Activated CD4-positive, alpha-beta T cell treated with anti-CD3 and anti-CD28 coated beads, Interleukin-2, amount 50 U/mL, for 48 hours (primary cell): ENCODE measurements at places on chromosomes 4 and X.

DNA sequence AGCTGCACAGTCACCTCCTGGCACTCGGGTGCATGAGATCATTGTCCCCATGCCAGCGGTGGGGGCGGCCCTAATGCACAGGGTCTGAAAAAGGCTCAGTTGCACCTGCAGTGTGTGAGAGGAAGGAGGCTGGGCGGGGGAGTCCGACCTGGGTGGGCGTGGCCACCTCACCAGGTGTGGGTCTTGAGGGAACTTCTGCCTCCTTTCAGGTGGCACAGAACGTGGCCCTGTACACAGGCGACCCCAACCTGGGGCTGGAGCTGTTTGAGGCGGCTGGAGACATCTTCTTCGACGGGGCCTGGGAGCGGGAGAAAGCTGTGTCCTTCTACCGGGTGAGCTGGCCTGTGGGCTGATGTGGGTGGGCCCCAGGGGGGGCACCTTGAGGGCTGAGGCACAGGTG, 34.3 kb upstream of the HTRA3 start:
- no peak for DNase-seq

DNA sequence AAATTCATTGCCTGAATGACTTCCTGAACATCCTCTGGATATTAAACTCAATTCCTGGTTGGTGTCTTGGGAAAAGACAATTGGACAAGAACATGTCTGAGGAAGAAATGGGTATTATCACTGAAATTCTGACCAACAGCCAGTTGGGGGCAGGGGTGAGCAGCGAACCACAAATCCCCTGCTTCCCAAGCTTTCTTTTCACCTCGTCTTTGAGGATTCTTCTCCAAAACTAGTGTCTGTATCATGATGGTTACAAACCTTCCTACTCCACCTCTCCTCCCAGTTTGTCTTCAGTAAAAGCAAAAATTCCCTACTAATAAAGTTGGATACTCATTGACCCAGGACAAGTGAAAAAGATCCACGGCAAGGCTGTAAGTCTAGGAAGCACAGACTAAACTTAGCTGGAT, 48.3 kb upstream of the WDR1 start:
- DNase-seq: peak; percentile 34

GRCh38 chr4:108644237-108644636, 6.2 kb upstream of the OSTC start:
- no peak for DNase-seq

- no peak for DNase-seq
Measured at GRCh38 chr4:181618896-181619295, 624.3 kb upstream of the TENM3 start.

DNA sequence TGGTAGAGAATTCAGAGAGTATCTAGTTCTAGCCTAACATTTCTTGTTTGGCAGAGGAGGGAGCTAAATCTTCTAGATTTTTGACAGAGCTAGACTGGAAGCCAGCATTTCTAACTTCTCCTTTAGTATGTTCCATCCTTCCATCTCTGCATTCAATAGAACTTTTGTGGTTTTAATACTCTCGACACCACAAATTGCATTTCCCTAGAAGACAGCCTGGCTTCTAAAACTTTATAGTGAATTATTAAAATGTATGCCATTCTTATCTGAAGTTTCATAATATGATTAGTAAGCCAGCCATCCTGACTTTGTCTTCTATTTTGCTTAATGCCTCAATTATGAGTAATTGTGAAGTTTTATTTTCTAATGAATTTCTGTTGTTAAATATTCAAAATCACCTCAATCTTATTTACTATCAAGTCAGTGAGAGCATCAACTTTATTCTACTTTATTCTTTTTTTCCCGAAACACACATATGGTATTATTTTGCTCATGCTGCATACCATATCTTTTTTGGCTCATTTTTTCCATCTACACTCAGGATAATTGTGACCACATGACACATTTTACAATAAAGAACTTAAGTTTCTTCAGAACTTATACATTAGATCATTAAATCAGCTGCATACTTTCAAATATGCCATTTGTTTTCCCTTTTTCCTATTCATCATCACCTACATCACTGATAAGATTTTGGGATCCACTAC, 30.2 kb downstream of the EDNRA start:
- DNase-seq: no peak

DNA sequence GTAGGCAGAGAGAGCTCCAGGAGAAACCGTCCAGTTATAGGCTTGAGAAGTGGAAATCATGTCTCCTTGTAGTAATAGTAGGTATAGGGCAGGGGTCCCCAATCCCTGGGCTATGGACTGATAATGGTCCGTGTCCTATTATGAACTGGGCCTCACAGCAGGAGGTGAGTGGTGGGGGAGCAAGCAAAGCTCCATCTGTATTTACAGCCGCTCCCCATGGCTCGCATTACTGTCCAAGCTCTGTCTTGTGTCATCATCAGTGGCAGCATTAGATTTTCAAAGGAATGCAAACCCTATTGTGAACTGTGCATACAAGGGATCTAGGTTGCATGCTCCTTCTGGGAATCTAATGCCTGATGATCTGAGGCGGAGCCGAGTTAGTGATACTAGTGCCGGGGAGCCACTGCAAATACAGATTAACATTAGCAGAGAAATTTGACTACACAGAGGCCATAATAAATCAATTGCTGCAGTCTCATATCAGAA, 67.6 kb downstream of the MRPL1 start:
- DNase-seq: no peak

GRCh38 chr4:106369456-106370060, 980 bp upstream of the GIMD1 start:
- DNase-seq: peak; percentile 7

DNA sequence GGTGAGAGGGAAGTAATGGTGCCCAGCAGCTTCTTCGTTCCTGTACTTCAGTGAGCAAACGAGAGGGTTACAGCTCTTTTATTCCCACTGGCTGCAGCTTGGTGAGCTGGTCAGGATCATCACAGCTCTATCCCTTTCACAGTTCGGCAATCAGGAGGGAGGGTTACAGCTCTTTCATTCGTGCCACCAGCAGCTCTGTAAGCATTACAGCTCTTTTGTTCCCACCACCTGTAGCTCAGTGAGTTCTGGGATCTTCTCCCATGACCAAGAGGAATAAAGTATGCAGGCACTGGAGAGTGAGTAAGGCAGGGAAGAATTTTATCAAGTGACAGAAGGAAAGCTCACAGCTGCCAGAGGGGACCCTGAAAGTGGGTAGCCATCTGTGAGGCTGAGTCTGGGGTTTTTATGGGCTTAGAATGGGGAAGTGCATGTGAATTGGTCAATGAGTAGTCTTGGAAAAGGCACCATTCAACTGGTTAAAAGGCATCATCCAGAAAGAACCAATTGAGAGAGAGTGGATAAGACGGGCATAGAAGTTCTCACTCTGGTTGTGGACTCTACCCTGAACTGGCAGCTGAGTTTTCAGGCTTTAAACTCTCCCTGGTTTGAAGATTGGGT, 123.7 kb downstream of the COX18 start:
- no peak for DNase-seq

DNA sequence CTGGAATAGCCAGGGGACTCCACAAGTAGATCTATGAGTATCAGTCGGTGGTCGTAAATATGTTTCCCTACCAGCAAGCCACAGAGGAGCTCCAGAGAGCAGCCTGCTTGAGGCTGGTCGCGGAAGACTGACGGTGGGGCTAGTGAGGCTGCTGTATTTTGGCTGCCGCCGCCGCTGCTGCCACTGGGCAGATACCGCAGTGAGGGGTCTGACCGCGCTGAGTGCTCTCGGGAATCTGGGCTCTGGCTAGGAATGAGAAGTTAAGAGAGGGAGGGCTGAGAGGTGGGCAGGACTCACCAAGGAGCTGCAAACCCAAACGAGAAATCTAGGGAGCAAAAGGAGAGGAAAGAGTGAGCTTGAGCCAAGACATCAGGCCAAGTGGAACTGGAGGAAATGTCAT, at the start of gene EXOC1L:
Gene EXOC1L (plus strand): TSS at position 157 of the 400 bp plus-strand sequence. CDS start 237 bp downstream, at position 394.
- no peak for DNase-seq

- DNase-seq: no peak
Measured at GRCh38 chr4:90357117-90357710, 230.0 kb downstream of the CCSER1 start.

DNA sequence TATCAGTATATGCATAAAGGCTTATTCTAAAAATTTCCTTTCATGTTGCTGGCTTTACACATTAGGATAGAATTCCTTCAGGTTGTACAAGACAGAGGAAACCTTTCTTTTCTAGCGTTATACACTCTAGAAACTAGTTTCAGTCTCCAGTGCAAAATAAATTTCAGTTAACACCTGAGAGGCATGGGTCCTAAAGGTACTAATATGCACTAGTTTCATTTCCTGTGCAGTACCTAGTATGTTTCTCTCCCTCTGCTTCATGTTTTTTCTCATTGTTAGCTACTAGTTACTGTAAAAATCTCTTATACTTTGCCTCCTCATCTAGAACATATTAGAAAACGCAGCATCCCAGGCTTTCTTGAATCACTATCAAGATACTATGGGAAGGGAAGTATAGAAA, 54.0 kb downstream of the SNX25 start:
- no peak for DNase-seq

DNA sequence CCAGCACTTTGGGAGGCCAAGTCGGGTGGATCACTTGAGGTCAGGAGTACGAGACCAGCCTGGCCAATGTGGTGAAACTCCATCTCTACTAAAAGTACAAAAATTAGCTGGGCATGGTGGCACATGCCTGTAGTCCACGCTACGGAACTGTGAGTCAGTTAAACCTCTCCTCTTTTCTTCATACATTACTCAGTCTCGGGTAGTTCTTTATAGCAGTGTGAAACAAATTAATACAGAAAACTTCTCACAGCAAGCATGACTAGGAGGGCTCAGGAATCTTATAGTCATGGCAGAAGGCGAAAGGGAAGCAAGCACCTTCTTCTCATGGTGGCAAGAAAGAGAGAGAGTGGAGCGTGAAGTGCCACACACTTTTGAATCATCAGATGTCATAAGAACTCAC, 358.9 kb downstream of the NLGN4X start:
- no peak for DNase-seq

DNA sequence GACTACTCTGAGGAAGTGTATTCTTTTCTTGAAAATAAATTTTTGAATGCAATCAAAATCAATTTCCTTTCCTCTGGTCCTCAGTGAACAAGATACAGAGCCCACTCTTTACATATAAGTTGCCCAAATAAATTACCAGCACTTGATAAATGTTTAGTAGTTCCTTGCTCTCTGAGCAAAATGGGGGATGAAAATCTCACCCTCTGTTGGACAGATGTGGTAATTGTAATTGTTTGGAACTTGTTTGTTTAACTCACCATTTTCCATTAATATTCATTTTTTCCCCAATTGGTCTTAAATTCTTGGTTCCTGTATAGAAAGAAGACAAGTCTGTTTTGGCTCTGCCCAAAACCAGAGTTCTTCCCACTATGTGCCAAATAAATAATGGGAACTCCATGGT, 146.3 kb downstream of the LDB2 start:
- DNase-seq: no peak

- no peak for DNase-seq
Measured at GRCh38 chrX:25389266-25389665, 373.5 kb upstream of the ARX start.

- DNase-seq: no peak
Measured at GRCh38 chr4:52856801-52857200, 5.3 kb upstream of the RASL11B start.
